ENCODE measurements at places on chromosomes 1 and 21.
A peak's percentile ranks its signal among the peaks of the same experiment; 100 is the strongest.

- no peak overlapping the region for H3K27ac ChIP-seq
- H3K27me3 ChIP-seq: no peaks in the 10 kb centered on the region
- H3K4me1 ChIP-seq: no peaks in the 10 kb centered on the region
These were observed 37.5 kb upstream of the WLS start for GRCh38 chr1:68269637-68270430.

DNA sequence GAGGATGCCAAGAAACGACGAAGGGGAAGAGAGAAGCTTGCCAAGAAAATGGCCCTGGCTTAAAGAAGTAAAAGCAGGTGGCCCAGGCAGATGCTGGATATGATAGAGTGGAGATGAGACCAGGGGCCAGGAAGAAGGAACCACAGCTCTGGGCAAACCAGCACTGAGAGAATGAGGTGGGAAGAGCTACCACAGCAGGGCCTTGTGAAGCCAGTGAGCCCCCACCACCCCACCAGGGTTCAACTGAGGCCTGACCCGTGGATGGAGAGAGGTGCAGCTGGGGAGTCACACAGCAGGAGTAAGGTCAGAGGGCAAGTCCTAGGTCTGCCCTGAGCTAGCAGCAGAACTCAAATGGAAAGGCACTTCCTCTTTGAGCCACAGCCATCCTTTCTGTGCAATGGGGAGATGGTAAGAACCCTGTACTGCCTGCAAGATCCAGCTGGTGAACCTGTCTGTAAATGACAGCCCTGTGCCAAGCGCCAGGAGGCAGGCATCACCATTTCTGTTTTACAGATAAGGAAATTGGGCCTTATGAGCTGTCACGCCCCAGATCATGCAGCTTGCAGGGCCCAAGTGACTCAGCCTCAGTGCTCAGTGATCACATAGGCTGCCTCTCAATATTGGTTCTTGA lies 8.5 kb downstream of the SH3BGRL3 start:
- no peak overlapping the region for H3K4me3 ChIP-seq
- peak; percentile 10 for ATAC-seq
- peaks cover 98% of the 10 kb centered on the region for H3K4me1 ChIP-seq
- H3K27me3 ChIP-seq: no peaks in the 10 kb centered on the region

DNA sequence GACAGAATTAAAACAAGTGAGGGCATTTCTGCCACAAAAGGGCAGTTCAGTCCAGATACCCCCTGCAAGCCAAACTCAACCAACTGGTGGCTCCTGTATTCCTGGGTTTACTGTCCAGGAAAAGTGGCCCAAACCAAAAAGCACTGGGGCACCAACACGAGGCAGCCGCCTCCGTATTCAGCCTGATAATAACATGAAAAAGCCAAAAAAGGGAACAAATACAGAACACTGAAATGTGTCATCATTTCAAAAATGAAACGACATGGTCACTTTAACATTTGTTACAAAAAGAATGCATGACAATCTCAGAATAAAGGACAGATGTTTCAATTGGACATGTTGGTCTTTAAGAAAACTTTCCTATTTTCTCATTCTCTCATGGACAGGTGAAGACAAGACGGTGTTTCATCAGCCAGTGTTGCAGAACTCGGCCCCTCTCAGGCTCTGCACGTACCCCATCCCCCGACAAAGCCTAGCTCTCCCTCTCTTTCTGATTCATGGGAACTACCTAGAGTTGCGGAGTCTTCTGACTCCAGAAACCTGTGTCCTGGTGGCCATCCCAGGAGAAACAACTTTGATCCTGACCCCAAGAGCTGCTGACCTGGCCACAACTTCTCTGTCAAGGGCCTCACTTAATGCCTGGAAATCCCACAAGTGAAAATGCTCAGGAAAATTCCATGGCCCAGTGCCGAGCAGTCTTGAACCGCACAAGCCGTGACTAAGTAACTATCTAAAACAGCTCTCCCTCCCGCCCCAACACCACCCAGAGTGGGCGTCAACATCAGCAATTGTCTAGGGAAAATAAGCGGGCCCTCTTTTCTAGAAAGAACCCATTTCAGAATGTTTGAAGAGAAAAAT lies 27.1 kb downstream of the ZBTB17 start:
- peak overlapping the region; percentile 69 for H3K4me3 ChIP-seq
- H3K36me3 ChIP-seq: peaks cover 32% of the 10 kb centered on the region
- ATAC-seq: peak; percentile 7

GRCh38 chr21:45135868-45136267 lies 61.5 kb downstream of the ADARB1 start:
- H3K36me3 ChIP-seq: peaks cover 18% of the 10 kb centered on the region
- H3K27ac ChIP-seq: no peak overlapping the region
- H3K4me3 ChIP-seq: no peak overlapping the region
- H3K27me3 ChIP-seq: no peaks in the 10 kb centered on the region
- H3K4me1 ChIP-seq: peaks cover 15% of the 10 kb centered on the region

- no peak overlapping the region for H3K27ac ChIP-seq
- no peaks in the 10 kb centered on the region for H3K36me3 ChIP-seq
- no peak overlapping the region for H3K4me3 ChIP-seq
- peaks cover 27% of the 10 kb centered on the region for H3K27me3 ChIP-seq
- no peaks in the 10 kb centered on the region for H3K4me1 ChIP-seq
These were observed 12.0 kb upstream of the WNT3A start for GRCh38 chr1:227994632-227995300.

- H3K27ac ChIP-seq: no peak overlapping the region
- no peak for ATAC-seq
- no peaks in the 10 kb centered on the region for H3K4me1 ChIP-seq
- H3K4me3 ChIP-seq: no peak overlapping the region
- H3K27me3 ChIP-seq: no peaks in the 10 kb centered on the region
- no peaks in the 10 kb centered on the region for H3K36me3 ChIP-seq
These were observed 44.0 kb downstream of the NTNG1 start for GRCh38 chr1:107184888-107185287.

DNA sequence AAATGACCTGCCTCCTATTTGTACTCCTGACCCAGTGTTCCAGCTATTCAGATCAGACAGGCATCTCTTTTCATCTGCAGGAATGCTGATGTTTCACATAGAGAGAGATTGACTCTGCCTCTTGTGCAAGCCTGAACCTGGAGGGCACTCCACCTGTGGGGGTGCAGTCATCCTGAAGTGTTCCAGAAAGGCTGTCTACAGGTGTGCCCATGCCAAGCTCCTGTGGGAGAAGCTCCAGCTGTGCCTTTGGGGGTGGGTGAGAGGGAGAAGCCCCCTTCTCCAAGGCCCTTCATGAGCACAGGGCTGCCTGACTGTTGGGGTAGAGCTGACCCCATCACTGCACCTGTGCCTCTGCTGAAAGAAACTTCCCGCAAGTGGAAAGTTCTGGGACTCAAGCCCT lies 22.8 kb downstream of the IFI44 start:
- H3K4me3 ChIP-seq: no peak overlapping the region
- no peaks in the 10 kb centered on the region for H3K27me3 ChIP-seq
- no peaks in the 10 kb centered on the region for H3K4me1 ChIP-seq
